ENCODE measurements at places on chromosomes 2 and 18.

DNA sequence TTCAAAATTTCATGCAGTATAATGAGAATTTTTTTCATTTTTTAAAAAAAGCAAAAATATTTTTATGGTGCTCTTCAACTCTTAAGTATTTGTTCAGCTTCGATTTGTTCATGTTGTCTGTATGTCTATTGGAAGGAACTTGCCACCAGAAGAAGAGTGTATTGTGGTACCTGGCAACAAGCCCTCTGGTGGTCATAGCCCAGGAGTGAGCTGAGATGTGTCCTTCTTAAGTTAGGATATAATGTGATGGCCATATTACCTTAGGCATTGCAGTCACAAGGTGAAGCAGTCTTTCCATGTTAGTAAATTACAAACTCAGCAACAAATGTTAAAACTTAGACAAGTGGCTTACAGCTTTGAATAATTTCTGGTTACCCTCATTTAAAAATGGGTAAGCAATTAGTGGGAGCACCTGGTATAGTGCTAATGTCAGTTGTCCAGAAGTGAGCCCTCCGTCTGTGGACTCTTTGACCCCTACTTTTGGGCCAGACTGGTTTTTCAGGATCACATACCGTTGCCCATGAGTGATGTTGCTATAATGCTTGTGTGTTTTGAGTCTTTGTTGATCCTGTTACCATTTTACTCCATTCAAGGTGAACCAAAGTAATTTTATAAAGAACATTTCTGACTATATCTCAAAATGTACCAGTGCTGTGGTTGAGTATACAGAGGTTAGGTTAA is 57.4 kb downstream of the MYO1B start:
- no peak for DNase-seq

DNA sequence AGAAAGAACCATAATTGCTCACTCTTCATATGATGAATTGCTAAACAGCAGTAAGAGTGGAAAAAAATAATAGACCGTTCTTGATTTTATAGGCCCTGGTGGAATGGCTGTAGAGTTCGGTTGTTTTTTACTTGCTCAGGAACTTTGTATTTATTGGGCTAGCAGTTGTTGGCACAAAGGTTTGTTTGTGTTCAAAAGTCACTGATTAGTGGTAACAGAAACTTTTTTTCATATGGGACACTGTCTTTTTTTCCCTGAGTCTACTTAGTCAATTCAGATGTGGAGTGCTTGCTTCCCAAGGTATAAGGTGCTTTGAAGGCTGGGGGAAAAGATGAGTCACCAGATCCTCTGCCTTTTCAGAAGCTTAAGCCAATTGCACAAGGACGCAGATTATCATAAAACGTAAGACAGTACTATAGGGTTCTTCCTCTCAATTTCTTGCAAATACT is 25.8 kb downstream of the PHLPP1 start:
- DNase-seq, result no peak

DNA sequence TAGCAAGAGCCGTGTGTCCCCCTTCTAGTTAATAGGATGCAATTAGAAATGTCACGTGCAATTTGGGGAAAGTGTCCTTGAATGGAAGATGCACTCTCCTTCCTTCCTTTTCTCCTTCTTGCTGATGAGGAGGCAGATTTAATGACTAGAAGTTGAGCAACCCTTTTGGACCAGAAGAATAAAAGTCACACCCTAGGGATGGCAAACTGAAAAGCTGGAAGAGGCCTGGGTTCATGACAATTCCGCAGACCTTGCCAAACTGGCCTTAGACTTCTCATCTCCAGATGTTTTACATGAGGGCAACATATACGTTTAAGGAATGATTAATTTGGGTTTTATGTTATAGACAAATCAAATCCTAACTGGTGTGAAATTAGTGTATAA is 38.6 kb upstream of the NCOA1 start:
- no peak for DNase-seq

DNA sequence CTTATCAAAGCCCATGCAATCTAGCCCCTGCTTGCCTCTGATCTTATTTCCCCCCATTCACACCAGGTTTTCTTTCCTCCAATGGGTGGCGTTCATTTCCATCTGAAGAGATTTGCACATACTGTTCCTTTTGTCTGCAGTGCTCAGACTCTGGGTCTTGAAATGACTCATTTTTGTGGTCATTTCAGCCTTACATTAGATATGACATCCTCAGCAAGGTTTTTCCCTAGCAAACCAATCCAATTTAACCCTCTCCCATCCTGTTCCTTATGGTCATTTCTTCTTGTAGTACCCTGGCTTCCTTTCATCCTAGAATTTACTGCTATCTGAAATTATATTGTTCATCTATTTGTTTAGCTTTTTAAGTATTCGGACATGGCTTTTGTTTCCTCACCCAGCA is 42.5 kb upstream of the SCN1A start:
- peak; percentile 1 for DNase-seq

DNA sequence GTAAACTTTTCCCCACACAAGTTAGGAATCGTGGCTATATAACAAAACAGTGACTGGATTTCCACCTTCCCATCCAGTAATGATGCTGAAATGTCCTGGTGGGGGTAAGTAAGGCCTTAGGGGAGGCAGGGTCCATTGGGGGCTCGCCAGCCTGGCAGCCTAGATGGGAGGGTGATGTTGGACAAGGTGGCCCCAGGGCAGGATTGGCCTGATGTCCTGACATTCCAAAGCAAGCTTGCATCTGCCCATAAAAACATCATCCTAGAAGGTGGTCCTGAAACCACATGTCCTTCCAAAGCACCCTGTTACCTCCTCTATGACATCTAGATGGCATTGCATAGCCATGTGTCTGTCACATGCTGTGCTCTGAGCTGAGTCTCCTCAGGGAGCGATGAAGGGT is 54.1 kb upstream of the RAB6C start:
- DNase-seq, result peak; percentile 5

- DNase-seq, result peak; percentile 16
Observed at GRCh38 chr18:35616664-35617423, 35.3 kb downstream of the GALNT1 start.

DNA sequence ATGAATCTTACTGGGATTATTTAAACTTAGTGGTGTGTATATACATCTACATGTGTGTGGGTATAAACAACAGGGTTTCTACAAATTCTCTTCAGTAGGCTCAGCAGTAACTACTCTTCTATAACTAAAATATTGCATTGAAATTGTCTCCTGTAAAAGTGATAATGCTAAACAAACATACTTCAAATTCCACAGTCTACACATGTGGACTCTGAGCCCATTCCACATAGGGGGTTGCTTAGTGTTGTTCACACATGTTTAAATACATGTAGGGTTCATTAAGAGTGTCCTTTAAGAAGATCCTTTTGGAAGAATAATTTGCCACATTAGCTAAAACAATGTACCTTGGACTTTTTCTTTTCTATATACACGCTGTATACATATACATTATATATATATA is 152.8 kb upstream of the VRK2 start:
- DNase-seq, result no peak

- no peak for DNase-seq
Observed at GRCh38 chr2:217250013-217250524, 390.2 kb upstream of the TNP1 start.

DNA sequence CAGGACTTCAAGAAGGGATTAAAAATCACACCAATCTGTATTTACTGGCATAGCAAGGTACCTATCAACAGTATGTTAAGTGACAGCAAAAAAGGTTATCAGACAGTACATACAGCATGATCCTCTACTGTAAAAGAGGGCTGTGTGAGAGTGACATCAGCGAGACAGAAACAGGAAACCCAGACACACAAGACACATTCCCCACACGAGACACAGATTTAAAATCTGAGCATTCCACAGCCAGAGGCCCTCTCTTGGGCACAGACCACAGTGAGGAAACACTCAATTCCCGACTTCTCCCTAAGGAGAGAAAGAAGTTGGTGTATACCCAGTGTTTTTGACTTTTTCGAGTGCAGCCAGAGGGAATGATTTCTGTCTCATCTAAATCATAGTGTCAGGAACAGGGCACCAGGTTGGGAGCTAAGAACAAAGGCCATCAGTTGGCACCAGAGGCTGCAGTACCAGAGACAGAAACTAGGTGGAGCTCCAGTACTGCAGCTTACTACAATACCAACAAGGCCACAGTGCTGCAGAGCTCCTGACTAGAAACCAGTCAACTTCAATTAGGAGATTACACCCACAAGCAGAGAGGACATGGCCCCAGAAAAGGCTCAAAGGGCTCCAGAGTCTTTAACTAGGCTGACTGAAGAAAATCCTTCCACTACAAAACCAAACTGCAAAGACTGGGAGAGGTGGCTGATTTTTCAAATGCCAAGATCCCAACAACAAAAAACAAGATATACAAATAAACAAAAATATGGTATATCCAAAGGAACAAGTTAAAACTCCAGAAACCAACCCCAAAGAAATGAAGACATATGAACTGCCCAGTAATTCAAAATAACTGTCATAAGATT is 41.0 kb downstream of the UNC50 start:
- DNase-seq, result peak; percentile 90

DNA sequence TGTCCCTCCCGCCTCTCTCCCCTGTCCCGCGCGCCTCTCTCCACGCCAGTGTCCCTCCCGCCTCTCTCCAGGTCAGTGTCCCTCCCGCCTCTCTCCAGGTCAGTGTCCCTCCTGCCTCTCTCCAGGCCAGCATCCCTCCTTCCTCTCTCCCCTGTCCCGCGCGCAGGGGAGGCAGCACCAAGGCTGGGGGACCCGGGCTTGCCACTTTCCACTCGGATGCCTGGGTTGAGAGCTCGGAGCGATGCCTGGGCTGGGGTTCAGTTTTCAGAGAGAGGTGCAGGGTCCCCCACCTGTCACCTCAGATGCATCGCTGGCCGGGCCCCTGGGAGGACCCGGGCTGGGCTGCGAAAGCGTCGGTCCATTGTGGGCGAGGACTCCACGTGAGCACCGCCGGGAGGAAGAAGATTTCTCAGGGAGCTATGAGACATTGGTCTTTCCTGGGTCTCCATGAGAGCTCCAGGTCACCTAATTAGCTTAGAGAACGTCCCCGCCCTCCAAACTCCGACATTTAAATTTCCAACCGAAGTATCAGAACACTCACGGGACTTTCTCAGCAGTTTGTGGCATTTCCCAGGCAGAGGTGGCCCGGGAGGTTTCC is 2.1 kb downstream of the FBLN7 start:
- no peak for DNase-seq

- no peak for DNase-seq
Observed at GRCh38 chr2:101179982-101180381, 28.8 kb upstream of the TBC1D8 start.

DNA sequence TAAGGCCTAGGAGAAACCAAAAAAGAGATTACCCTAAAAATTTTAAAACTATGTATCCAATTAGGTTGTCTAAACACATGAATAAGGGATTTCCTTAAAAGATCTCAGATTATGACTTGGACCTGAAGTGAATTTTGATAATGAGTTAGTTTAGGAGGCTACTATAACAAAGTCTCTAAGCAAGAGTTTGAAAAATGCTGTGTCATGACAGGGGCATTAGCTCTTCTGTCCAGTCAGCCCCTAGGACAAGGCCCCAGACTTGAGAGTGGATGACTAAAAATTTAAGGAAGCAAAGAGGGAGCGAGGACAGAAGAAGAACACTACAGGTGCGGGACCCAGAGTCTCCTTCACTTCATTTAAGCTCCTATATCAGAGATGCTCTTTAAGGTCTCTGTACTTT is 135.9 kb downstream of the DTNB start:
- no peak for DNase-seq

DNA sequence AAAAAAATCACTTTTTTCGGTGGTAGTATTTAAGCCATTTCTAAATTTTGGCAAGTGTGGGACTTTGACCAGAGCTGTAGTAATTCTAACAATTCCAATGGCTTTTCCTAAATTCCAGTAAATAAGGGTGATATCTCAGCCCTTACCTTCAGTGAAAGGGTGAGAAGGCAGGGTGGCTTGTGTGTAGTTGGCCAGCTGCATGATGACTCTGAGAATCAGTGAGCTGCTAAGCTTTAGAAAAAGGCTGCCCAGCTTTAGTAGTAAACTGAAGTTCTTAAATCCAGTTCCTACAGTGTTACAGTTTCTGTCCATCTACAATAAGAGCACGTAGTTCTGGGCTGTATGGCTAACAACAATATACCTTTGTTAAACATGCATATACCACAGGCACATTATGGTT is 42.0 kb downstream of the OXER1 start:
- no peak for DNase-seq

DNA sequence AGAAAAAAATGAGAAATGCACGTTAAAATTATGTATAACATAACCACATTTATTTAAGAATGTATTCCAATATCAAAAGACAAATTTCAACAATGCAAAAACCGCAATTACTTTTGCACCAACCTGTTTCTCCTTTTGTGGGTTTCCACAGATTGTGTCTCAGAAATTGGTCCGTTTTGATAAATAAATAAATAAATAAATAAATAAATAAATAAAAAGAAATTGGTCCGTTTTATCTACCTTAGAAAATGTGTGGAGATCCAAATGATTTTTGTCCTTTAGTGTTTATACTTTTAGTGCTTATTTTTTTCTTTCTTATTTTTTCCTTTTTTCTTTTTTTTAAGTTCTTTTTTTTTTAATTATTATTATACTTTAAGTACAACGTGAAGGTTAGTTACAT is 1682.2 kb upstream of the TMEFF2 start:
- no peak for DNase-seq

GRCh38 chr2:241788572-241788971 is 11.9 kb downstream of the GAL3ST2 start:
- DNase-seq, result no peak

GRCh38 chr2:62204998-62205496 is 9.1 kb downstream of the B3GNT2 start:
- DNase-seq, result no peak

GRCh38 chr2:68719912-68720311 is 14.7 kb upstream of the ARHGAP25 start:
- DNase-seq, result no peak

- no peak for DNase-seq
Observed at GRCh38 chr2:59046401-59047372, 805.6 kb upstream of the FANCL start.

- DNase-seq, result no peak
Observed at GRCh38 chr2:70716131-70716743, 51.8 kb downstream of the ADD2 start.

- no peak for DNase-seq
Observed at GRCh38 chr2:161419638-161420190, 3.6 kb downstream of the TBR1 start.

- DNase-seq, result no peak
Observed at GRCh38 chr18:36130039-36130831, 536 bp downstream of the ELP2 start.

- DNase-seq, result no peak
Observed at GRCh38 chr2:167964650-167965413, 282.6 kb downstream of the STK39 start.

DNA sequence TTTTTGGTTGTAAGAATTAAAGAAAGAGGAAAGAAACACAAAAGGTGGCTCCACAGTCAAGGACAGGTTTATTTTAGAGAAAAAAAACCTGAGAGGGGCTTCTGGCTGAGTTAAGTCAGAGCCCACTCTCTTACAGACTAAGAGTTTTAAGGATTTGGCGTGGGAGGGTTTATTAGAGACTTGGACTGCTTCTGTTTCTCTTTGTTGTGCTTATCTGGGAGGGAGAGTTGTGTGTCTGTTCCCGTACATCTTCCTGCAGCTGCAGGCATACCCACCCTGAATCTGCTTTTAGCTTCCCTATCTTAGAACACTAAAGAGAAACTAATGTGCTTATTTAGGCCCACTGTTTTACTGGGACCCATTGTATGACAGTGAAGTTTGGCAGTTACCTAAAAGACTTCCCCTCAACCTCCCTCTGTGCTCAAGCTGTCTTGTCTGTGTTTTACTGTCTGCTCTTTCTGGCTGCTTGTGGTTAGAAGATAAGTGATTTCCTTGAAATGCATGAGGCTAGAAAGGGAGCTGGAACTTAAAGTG is 2.7 kb downstream of the RSAD2 start:
- peak; percentile 24 for DNase-seq

Measured in NCI-H1417 (cell line).